Activated T-cell treated with anti-CD3 and anti-CD28 coated beads, Interleukin-2, amount 50 U/mL, for 4 hours (primary cell): ENCODE measurements at places on chromosomes 6 and 20. TPM values are rescaled to one million over a fixed set of nuclear protein-coding genes. Genes with fewer than 3 reads are reported as not detected.

- DNase-seq: no peak
These were observed 86.7 kb upstream of the BACH2 start for GRCh38 chr6:90383196-90383822.

DNA sequence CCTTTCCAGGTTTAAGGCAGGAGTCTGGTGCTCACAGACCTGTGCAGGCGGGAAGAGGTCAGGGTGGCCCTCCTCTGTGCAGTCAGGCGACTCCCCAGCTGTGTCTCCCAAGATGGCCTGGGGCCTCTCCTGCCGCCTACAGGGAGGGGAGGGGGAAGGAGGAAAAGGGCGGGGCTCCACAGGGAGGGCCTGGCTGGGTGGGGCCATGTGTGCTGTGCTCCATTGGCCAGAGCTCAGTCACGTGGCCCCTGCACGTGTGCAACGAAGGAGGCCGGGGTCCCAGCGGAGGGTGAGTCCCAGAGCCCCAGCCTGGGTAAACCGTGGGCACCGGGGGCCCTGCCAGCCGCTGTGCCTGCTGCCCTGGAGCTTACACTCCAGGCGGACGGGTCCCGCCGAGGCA is 211.6 kb downstream of the ZDHHC14 start:
- DNase-seq: no peak

- no peak for DNase-seq
These were observed 73.1 kb downstream of the ADTRP start for GRCh38 chr6:11705483-11705882.

DNA sequence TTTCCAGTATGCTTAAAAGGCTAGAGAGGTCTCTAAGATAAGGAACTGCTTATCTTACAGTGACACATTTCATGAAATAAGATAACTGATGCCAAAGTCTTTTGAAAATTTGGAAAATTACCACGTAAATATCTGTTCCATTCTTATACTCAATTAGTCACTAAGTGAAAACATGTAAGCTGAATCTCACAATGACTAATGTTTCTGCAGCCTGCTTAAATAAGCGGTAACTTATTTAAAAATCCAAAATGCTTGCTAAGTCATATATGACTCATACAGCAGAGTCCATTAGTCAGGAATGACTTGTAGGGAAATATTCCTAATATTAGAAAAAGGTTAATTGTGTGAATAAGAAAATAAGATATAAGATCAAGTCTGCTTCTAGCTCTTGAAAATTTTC is 27.8 kb upstream of the LGSN start:
- DNase-seq: no peak

Gene TP53TG5
- not detected for total RNA-seq

Gene SLC26A8
- total RNA-seq: not detected

Gene ZFP64
- 11.3 TPM for total RNA-seq

Gene MYL9
- 0.98 TPM for total RNA-seq

GRCh38 chr6:11424395-11425034 is 113.0 kb upstream of the TMEM170B start:
- no peak for DNase-seq

GRCh38 chr20:2783908-2784566 is 16.4 kb downstream of the CPXM1 start:
- no peak for DNase-seq

DNA sequence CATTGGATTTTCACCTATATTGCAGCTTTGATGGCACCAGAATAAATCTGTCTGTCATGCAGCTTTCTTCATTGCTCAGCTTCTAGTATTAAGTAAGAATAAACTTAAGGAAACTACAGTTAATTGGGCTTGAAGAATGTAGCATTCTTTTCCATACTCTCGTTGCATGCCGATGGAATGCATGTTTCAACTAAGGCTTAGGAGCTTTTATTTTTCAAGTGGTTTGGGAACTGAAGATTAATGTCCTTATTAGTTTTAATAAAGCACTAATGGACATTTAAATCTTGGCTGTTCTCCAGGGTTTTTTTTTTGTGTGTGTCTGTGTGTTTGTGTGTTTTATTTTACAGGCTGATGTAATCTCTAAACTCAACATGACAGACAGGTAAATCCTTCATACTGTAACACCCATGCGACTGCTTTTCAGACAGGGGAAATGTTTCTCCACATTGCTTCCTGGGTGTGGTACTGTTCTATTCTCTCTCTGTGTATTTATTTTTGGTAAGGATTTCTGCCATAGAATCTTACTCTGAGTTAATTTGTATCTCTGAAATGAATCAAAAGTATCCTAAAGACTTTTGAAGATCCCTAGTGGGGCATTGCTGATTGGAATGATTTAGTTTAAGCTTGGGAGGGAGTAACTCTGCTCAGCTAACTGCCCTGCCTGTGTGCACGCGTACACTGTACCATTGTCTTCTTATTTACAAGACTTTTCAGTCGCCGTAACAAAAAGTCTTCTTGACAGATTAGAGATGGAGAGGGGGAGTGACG is 38.0 kb downstream of the SLC9A8 start:
- DNase-seq: no peak

- DNase-seq: no peak
These were observed 85.9 kb downstream of the PXDC1 start for GRCh38 chr6:3665608-3666007.

GRCh38 chr20:36624068-36624943 is 18.7 kb downstream of the RAB5IF start:
- DNase-seq: no peak

Gene SSTR4
- not detected for total RNA-seq

- no peak for DNase-seq
These were observed 7.5 kb upstream of the COL10A1 start for GRCh38 chr6:116133453-116133852.

DNA sequence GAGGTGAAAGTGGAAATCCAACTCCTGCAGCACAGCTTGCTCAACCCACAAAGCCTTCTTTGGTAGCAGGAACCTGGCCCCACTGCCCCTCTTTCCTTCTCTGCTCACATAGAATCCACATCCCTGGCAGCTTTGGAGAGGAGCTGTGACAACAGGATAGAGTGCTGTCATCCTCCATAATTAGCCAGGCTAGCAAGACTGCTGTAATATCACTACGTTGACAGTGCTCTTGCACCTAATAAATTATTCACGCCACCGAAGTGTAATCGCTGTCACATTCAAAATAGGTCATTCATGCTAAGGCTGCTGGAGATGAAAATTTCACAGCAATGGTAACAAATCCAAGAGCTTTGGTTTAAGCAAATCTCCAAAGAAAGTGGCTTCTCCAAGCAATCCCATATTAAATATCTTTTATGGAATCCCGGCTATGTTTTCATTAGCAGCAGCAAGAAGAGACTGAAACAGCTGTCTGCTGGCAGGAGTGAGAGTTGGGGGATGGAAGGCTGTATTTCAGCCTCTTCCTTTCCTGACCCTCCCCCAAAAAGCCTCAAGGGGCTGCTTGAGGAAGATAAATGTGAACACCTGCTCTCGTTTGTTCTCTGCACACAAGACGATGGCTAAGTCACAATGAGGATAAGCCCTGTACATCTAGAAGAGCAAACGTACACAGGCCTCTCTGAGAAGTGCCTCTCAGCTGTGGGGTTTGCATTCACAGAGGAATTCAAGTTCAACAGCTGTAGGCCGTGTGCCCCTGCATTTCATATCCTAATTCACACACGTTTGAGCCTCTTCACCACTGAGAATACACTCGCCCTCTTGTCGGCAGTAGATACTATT is 16.5 kb downstream of the RIPOR2 start:
- DNase-seq: no peak

DNA sequence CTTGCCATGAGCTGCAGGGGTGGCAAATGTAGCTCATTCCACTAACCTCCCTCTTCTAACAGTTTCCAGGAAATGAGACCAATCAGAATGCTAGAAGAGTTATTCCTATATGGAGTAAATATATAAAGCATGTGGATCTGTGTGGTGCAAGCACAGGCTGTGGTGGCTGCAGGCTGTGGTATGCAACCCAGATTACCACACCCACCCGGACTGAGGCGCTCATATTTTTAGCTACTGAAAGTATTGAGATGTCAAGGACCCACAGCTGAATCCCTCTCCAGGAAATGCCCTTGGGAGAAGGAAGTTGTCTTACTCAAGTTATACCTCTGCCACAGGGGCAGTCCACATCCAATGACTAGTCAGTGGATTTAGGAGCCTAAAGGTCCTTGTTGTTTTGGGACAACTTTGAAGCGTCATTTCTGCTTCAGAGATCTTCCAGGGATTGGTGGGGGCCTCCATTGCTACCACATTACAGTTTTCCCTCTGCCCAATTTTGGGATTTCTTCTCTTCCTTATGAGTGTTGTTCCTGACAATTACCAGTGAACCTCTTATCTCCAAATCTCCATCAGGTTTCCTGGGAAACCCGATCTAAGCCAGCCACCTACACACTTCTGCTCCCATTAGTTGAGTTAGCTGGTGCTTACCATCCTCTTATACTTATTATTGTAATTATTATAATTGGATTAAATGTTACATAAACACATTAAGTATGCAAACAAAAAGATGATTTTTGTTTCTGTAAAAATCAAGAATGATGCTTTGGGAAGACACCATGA is 12.1 kb upstream of the REPS1 start:
- no peak for DNase-seq

Gene GSTA2
- total RNA-seq: not detected

Gene IMPG1
- total RNA-seq: not detected

GRCh38 chr20:8853805-8854338 is 215.0 kb upstream of the PLCB4 start:
- DNase-seq: no peak

- DNase-seq: no peak
These were observed 294.9 kb upstream of the JARID2 start for GRCh38 chr6:14950970-14951276.

DNA sequence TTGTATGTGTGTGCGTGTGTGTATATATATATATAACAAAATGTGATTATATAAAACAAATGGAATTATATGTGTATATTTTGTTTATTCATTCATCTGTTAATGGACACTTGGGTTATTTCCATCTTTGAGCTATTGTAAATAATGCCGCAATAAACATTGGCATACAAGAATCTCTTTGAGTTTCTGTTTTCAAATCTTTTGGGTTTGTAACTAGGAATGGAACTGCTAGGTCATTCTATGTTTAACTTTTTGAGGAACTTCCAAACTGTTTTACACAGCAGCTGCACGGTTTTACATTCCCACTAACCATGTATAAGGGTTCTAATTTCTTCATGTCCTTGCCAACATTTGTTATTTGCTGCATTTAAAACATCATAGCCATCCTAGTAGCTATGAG is 39.9 kb upstream of the TGM2 start:
- DNase-seq: no peak

Gene MDFI
- total RNA-seq: not detected

DNA sequence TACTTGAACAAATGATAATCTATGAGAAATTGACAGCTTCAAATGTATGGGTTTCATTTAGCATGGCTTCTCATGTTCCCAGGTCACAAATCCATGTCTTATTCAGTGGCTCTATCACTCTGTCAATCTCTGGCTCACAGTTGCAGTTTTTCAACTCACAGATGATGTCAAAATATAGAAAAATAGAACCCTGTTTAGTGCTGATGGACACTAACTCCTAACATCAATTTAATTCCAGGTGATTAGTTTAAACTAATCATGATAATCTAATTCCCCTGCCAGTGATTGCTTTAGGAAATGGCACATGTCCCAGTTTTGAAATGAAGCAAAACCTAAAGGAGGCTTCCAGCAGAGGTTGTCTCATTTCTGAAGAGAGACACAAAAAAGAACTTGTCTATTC is 13.0 kb downstream of the KHDC1 start:
- DNase-seq: no peak

DNA sequence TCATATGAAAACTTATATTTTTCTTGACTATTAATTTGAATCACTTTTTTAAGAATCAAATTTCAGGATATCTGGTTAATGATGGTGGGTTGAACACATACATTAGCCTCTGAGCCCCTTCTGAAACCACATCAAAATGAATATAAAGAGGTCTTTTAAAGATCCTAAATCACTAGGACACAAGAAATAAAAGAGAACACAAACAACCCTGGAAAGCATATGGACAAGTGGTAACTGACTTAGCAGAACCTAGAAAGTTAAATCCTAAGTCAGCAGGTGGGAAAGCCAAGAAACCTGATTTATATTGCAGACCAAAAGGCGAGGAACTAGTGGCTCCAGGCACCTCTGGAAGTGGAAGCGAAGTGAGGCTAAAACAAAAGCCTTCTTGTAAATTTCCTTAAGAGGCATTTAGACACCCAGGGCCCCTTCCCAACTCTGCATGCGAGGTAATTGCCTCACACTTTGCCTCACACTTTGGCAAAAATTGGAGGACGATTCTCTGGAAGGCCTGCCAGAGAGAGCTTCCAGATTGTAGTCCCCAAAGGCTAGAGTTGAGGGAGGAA is 293.9 kb downstream of the KHDC1L start:
- no peak for DNase-seq

- DNase-seq: no peak
These were observed 46.9 kb downstream of the BLOC1S5 start for GRCh38 chr6:8017276-8017701.

DNA sequence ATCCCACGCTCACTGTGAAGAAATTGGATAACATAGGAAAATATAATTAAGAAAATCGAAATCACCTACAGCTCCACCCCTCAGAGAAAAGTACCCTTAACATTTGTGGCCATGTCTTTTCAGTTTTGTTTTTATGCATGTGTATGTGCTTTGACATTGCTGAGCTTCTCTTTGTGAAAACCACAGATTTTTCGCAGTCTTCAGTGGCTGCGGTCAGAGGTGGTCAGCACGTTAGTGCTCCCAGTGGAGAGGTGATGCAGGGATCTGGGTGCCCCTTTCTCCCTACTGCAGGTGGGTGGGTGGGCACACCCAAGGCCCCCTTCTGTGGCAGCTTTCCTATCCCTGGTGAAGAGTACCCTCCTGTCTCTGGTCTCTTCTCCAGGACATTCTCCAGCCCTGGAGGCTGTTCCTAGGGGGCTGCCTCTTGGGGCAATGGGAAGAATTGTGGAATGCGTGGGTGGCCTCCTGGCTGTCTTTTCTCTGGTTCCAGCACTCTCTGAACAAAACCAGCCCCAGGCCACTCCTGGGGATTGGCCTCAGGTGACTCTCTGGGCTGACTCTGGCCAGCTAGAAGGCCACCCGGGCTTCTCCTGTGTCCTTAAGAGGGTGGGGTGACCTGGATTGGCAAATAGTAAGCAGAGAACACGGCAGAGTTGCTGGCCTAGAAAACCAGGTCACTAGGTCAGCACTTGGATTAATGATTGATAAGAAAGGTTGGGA is 49.8 kb upstream of the FANCE start:
- no peak for DNase-seq

Gene CFAP61
- total RNA-seq: not detected
